Activated CD4-positive, alpha-beta T cell treated with anti-CD3 and anti-CD28 coated beads, Interleukin-10, Interleukin-2, amounts not matched to agents 100 ng/mL and 50 ng/mL, durations not matched to agents 16 hours and 8 hours (primary cell): ENCODE measurements at places on chromosomes 12 and 14.

DNA sequence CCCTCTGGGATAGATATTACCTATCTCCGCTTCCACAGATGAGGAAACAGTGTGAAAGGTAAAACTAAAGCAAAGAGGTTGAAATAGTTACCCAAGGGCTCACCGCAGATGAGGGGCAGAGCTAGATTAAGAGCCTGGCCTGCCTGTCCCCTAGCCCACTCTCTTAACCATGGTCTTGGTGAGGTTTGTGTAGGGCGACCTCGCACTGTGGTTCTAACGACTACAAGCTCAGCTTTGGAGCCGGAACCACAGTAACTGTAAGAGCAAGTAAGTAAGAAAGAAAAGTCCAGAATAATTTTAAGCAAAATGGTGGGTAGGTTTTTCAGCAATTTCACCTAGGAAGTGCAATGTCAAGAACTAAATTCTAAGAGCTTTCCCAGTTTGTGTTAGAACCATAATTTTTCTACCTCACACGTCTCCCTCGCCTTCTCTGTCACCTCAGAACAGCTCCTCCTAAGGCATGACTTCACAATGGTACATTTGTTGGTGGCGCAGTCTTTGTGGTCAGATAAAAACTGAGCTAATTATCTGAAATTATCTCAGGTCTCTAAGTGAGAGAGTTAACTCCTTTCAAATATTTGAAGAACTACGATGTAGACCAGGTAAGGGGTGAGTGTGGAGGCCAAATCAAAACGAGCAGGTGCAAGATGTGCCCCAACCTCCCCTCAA is 64.8 kb downstream of the DAD1 start:
- no peak for DNase-seq

GRCh38 chr14:104425171-104425681 is 154.3 kb upstream of the C14orf180 start:
- no peak for DNase-seq

- DNase-seq = no peak
Measured at GRCh38 chr14:24037658-24038037, 14.2 kb upstream of the CARMIL3 start.

DNA sequence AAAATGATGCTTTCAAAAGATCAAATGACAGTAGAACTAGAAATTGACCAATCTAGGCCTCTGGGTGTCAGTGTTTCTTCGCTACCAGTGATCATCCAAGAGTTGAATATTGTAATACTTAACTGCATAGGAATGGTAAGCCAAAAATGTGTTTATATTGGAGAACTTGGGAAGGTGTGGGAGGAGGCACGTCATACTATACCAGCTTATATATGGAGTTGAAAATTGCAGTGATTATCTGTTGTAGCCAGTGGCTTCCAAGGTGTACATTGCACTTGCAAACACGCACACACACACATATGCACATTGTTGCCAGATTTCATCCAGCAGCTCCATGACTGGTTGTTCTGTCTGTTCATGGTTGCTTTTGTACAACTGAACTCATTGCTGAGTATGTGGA is 36.1 kb downstream of the EID3 start:
- no peak for DNase-seq

DNA sequence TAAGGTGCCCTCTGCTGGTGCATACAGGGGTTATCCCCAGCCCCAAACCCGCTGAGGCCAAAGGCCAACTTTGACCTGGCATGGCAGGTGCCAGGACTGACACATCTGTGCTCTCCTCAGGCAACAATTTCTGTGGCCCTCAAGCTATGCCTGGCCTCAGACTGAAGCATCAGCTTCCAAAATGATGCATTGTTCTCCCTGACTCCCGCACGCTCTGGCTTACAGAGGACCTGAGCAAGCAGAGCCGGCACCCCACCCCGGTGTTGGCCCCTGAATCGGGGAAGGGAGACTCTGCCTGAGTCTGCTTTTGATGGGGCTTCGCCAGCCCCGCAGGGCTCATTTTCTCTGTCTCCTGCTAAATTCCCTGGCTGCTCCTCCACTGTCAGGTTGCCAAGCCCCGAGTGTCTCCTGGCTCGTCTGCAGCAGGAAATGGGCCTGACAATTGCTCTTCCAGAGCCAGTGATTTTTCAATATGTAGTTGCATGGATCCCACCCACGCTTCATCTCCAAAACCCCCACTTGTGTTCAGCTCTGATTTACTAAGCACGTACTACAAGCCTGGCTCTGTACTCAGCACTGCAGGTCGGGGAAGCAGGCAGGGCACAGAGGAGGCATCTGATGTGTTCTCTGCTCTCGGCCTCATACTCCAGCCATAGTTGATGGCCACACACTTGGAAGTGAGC is 126.1 kb downstream of the SLC38A6 start:
- no peak for DNase-seq

DNA sequence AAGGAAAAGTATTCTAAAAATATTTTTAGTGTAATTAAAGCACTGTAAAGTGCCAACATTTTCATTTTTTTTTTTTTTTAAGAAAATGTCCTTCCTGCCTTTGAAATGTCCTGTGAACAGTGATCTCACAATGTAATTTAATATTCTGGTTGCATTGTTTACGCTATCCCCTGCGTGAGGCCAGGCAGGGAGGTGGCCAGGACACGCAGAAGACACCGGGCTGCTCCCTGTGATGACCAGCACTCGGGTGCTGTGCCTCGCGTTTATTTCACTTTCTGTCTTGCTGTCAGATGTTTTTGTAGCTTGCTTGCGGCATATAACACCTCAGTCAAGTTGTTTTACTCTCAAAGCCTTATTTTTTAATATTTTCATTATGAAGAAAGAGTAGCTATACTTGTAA is 18.5 kb downstream of the PIWIL1 start:
- no peak for DNase-seq

- peak; percentile 74 for DNase-seq
Measured at GRCh38 chr12:121038861-121039668, at the start of gene OASL. Gene OASL (minus strand): TSS chr12:121039246. CDS start chr12:121038971, 275 bp downstream.

GRCh38 chr12:86659985-86660384 is 403.8 kb upstream of the MGAT4C start:
- DNase-seq = no peak

DNA sequence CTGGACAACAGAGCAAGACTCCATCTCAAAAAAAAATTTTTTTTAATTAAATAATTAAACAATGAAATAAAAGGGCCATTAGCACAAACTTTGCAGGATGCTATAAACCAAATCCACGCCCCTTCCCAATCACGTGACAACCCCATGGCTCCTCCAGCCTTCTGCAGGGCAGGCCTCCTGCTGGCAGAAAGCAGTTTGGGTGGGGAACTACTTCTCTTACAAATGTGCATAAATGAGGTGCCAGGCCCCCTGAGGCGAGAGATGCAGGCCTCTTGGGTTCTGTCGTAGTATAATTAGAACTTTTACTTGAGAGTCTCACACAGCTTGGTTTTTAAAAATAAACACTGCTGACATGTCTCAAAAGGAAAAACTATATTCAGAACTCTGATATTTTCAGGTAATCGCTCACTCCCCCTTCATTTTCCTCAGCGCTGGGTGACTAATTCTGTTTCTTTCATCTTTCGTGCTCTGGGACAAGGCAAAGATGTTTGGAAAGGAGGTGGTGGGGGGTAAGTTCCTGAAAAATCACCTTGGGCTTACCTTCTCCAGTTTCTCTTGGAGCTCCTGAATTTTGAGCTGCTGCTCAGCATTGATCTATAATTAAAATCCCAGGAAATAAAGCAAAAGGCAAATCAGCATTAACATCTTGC is 101.7 kb downstream of the CIT start:
- no peak for DNase-seq

DNA sequence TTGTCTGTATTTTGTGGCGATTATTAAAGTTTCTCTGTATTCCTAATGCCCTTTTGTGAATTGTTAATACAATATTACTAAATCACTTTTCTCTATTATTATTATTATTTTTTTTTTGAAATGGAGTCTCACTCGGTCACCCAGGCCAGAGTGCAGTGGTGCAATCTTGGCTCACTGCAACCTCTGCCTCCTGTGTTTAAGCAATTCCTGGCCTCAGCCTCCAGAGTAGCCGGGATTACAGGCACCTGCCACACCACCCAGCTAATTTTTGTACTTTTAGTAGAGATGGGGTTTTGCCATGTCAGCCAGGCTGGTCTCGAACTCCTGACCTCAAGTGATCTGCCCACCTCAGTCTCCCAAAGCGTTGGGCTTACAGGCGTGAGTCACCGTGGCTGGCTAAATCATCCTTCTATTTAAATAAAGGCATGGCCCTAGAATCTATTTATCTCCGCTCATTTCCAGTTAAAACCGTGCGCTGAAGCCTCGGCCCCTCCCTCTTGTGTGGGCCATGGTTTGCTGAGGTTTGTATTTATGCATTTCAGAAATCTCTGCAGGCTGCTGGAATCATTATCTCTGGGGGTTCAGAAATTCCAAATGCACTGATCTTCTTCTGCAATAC is 1136.4 kb upstream of the TMEM132C start:
- DNase-seq = no peak

DNA sequence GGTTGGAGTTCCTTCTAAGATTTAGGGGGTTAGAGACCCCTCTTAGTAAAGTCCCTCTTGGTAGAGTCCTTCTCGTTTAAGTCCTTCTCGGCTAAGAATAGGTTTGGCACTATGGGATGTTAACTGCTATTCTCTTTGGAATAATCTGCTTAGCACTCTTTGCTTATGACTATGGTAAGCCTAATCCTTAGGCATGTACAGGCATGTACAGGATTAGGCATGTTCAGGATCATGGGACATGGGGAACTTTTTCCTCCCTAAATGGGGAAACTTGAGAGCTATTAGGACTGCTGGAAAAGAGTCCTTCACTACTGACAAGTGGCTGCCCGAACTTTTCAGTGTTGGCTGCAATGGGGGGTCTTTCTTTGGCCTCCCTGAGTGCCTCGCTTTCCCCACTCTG is 193.3 kb downstream of the TMEM117 start:
- DNase-seq = no peak
